NCI-H1105 (cell line): ENCODE measurements at places on chromosomes 1 and 21.

DNA sequence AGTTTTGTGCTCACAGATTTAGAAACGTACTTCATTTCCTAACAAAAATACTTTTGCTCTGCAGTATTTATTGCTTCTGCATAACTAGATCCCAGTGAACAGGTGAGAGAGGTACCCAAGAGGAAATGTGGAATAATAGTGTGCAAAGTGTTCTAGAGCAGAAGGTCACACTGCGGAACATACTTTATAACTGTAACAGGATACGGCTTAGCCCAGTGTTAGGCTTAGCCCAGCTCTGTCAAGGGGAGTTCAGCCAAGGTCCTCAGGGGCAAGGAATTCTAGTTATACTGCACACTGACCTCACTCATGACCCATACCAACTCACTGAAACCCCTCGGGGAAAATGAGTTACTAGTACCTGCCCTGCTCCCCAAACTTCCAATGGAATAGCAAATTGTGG is 55.3 kb downstream of the PTPN14 start:
- DNase-seq, result no peak

GRCh38 chr1:62823556-62823955 is 39.6 kb downstream of the ATG4C start:
- DNase-seq, result no peak

DNA sequence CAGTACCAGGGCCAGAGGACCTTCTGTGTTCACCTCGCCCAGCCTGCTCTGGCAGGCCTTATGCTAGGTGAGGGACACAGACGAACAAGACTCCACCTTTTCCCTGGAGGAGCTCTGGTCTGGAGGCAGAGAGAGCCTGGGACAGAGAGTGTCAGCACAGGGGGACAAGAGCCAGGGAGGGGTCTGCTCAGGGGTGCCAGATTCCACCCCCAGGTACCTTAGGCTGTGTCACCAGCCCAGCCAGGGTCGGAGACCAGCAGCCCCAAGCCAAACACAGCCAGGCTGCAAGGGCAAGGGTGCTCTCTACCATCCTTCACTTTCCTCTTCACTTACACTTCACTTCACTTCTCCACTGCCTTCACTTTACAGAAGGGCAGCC is 4.3 kb upstream of the LRP8 start:
- DNase-seq, result no peak

DNA sequence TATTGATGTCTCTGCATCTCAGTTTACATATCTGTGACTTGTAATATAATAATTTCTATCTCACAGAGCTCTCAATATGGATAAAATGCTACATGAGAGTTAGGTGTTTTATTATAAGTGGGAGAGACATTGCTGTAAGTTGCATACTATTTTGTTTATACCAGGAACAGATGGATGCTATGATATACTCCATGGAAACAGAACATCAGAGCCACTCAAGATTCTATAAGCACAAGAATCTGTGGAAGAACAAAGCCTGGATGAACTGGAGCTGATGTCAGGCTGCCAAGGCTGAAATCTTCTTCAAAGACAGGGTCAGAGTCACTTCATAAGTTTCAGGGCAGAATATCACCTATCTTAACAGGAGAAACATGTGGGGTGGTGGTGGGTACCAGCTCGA is 30.2 kb downstream of the DUSP10 start:
- DNase-seq, result no peak

DNA sequence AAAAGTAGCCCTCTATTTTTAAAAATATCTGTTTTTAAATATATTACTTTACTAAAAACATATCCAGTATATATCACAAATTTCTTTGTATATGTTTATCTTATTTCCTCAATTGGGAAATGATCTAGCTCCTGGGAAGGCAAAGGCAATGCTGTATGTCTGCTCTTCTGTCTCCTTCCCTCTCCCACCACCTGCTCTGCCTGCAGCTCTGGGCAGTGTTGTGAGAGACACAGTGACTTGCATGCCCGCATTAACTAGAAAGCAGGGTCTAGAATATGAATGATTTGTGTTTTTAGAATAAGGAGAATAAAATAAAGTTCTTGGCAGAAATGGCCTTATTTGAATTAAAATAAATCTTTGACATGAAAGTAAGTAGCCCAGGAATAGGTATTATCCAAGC is 11.1 kb downstream of the SLC30A10 start:
- DNase-seq, result no peak

DNA sequence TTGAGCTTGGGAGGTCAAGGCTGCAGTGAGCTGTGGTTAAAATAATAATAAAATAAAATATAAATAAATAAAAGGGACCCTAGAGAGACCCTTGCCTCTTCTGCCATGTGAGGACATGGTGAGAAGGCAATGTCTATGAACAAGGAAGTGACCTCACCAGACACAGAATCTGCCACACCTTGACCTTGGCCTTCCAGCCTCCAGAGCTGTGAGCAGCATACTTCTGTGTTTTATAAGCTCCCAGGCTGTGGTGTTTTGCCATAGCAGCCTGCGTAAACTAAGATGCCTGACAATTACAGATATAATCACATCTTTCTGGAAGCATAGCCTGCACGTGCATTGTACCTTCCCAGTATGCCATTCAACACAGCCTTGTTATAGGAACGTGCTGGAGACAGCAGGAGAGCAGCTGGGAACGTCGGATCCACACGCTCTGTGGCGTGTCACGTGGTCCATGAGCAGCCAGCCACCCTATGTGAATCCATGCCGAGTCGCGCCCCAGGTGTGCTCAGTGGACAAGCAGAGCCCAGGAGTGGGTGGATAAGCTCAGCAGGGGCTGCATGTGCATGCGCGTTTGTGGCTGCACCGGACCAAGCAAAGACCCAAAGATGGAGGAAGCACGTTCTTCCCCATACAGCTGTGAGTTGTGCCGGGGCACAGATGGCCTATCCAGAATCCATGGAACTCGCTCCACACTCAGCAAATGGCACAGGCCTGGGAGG is 17.8 kb downstream of the WNT9A start:
- no peak for DNase-seq

- no peak for DNase-seq
Measured at GRCh38 chr1:166933140-166933539, 42.2 kb downstream of the ILDR2 start.

DNA sequence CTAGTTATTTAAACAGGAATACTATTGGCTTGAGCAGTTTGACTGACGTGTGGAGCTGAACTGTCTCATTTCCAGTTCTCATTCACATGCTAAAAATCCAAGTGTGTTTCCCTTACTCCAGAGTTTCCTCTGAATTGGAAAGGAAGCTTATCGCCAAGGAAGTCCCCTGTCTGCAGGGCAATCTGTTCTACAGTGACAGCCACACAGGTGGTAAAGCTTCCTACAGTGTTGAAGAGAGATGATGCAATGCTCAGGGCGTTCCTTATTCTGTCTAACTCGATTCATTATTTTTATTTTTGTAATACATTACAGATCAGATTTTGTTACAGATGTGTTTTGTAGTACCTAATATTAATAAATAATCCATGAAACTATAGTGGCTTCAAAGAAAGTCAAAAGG is 41.3 kb downstream of the ADAMTS5 start:
- no peak for DNase-seq

DNA sequence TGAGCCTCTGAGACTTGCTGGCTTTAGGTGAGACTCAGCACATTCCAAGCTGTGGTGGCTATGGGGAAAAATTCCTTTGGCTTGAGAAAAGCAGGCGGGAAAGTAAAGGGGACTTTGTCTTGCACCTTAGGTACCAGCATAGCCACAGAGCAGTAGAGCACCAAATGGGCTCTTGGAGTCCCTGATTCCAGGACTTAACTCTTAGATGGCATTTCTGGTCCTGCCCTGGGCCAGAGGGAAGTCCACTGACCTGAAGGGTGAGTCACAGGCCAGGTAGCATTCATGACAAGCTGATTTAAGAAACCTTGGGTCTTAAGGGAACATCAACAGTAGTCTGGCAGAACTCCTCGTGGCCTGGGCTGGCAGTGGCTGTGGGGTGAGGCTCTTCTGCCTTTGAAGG is 344.7 kb downstream of the DUSP10 start:
- DNase-seq, result no peak

- DNase-seq, result no peak
Measured at GRCh38 chr1:54606096-54606989, 17.0 kb downstream of the FAM151A start.

GRCh38 chr21:19236209-19236608 is 832.6 kb upstream of the TMPRSS15 start:
- DNase-seq, result no peak

DNA sequence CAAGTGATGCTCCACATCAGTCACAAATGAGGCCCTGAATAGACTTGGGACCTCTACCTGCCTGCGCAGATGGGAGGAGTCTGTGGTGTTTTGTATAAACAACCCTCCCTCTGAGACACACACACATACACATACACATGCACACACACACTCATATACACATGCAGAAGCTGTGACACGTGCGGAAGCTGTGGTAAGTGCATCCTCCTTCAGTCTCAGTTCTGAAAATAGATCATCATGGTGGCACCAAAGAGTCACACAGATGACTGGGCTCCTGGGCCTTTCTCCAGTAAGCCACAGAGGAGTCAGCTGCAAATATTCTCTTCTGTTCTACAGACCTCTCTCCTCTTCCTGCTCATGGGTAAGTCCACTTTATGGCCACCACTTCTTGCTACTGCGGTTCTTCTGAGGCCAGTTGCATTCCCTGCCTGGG is at the start of gene LY9:
TSS of gene LY9 (plus strand) at position 224 of the 433 bp plus-strand sequence. CDS start at position 238, 14 bp downstream.
- no peak for DNase-seq

GRCh38 chr1:193264313-193265065 is 78.1 kb upstream of the B3GALT2 start:
- DNase-seq, result no peak
